ENCODE measurements at places on chromosomes 4 and X.

DNA sequence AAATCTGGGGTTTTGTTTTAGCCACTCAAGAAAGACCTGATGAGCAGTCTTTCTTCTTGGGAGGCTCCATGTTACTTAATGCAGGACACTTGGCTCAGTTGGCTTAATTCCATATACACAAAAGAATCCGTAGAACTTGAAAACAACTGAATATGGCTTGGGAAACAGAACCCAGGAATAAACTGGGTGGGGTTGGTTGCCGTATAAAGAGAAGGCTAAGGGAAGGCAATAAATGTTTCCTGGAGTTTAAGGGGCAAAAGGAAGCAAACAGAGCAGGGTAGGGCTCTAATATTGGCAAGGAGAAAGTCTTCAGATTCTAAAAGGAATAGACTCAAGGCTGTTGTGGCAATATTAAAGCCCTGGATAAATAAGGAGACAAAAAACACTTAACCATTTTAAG, 8.4 kb downstream of the TNMD start:
- no peak for DNase-seq

GRCh38 chrX:16916561-16916960, 29.9 kb upstream of the REPS2 start:
- DNase-seq, result no peak

GRCh38 chr4:8427761-8428287, 12.7 kb downstream of the ACOX3 start:
- no peak for DNase-seq

DNA sequence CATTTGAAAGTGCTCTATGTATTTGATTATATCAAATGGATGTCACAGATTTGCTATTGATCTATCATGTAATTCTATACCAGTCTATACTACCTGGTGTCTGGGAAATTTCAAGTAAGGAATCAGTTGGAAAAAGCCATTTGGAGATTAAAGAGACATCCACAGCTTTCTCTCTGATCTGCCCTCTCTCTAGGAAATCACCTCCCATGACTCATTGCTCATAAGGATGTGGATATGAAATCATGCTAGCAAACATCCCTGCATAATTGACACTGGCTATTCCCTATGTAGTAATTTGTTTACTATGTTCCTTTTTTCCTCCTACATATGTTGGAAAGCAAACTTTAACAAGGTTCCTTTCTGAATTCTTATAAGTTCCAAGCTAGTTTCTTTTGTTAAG, 94.3 kb downstream of the TEX13A start:
- DNase-seq, result no peak

DNA sequence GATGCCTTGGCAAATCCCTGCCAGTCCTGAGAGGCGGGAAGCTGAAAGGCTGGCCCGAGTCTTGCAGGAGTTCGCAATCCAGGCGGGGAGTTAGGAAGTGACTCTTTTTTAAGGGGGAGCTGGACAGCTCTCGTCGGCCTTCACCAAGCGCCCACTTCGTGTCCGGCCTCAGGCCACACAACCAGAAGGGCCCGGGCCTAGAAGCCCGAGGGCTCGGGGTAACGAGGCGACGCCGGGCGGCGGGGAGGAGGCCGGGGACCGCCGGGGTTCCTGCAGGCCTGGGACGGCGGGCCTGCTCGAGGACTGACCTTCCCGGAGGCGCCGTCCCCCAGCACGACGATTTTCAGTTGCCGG, 395 bp downstream of the RAB28 start:
- DNase-seq, result peak; percentile 5

GRCh38 chr4:82230306-82230705, 143.5 kb downstream of the HNRNPD start:
- DNase-seq, result no peak

GRCh38 chr4:70586841-70587240, 5.2 kb upstream of the AMBN start:
- DNase-seq, result no peak

Data from 8988T (cell line).